ENCODE measurements at places on chromosomes 16 and 17. TPM values are rescaled to one million over a fixed set of nuclear protein-coding genes. Genes with fewer than 3 reads are reported as not detected.
A peak's percentile ranks its signal among the peaks of the same experiment; 100 is the strongest.

The HNF1B gene
- not detected for total RNA-seq

The KRT33A gene
- total RNA-seq, result not detected

The SP6 gene
- under 0.01 TPM for total RNA-seq

The IKZF3 gene
- not detected for total RNA-seq

The SDR42E2 gene
- total RNA-seq, result not detected

The RGS9 gene
- 1.4 TPM for total RNA-seq

The EFNB3 gene
- 0.54 TPM for total RNA-seq

The C16orf92 gene
- total RNA-seq, result not detected

The DNAH17 gene
- not detected for total RNA-seq

The RPRML gene
- total RNA-seq, result not detected

The OTOP2 gene
- total RNA-seq, result not detected

DNA sequence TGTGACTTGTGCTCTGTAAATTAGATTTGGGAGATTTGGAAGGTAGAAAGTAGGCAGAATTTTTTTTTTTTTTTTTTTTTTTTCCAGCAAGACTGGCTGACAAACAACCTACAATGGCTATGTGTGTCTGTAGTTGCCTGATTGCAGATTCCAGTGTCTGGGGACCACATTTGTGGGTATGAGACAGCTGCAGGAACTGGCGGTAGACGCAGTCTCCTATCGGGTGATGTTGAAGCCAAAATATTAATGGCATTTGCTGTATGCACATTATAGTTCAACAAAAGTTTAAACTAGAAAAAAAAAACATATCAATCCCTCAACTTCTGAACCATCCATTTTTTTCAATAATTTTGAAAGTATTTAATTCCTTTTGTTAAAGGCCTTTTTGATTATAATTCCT is 665.2 kb downstream of the TOX3 start:
- peak overlapping the region; percentile 87 for H3K27ac ChIP-seq
- no peaks in the 10 kb centered on the region for H3K36me3 ChIP-seq
- peak; percentile 93 for DNase-seq
- peaks cover 32% of the 10 kb centered on the region for H3K4me1 ChIP-seq

DNA sequence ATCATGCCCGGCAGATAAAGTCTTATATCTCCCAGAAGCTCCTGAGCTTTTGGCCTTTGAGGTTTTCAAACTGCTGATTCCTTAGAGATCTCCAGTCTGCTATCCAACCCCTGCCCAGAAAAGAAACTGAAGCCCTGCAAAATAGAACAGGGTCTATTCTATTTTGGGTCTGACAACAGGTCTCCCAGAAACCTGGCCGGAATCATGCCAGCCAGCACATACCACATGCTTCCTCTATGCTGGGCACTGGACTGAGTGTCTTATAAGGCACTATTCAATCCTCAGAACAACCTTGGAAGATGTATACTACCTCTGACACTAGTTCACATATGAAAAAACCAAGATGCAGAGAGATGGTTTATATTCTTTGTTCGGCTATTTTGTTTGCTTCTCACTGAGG is 21.3 kb upstream of the GFOD2 start:
- no peak overlapping the region for H3K4me3 ChIP-seq
- H3K27ac ChIP-seq, result no peak overlapping the region
- no peaks in the 10 kb centered on the region for H3K27me3 ChIP-seq
- H3K36me3 ChIP-seq, result peaks cover 24% of the 10 kb centered on the region

- DNase-seq, result peak; percentile 72
- peak within 1 kb of the TSS; percentile 95 for H3K4me3 ChIP-seq
- H3K36me3 ChIP-seq, result no peaks in the 10 kb centered on the region
- H3K27ac ChIP-seq, result peak within 1 kb of the TSS; percentile 80
- peaks cover 7% of the 10 kb centered on the region for H3K4me1 ChIP-seq
Measured at GRCh38 chr16:81444448-81445121, at the start of gene CMIP. Gene CMIP (plus strand): TSS chr16:81444808.

GRCh38 chr16:17452922-17453321 is 17.8 kb downstream of the XYLT1 start:
- no peaks in the 10 kb centered on the region for H3K27me3 ChIP-seq
- no peak overlapping the region for H3K27ac ChIP-seq
- DNase-seq, result peak; percentile 44
- no peaks in the 10 kb centered on the region for H3K36me3 ChIP-seq
- H3K4me1 ChIP-seq, result peaks cover 2% of the 10 kb centered on the region

- H3K27me3 ChIP-seq, result no peaks in the 10 kb centered on the region
- peaks cover 11% of the 10 kb centered on the region for H3K4me1 ChIP-seq
- H3K36me3 ChIP-seq, result peaks cover 19% of the 10 kb centered on the region
Measured at GRCh38 chr16:15672514-15673167, 22.6 kb downstream of the NDE1 start.

GRCh38 chr16:72928090-72928981 is 119.6 kb downstream of the ZFHX3 start:
- no peak overlapping the region for H3K4me3 ChIP-seq
- H3K36me3 ChIP-seq, result no peaks in the 10 kb centered on the region
- H3K27ac ChIP-seq, result no peak overlapping the region
- H3K4me1 ChIP-seq, result peaks cover 14% of the 10 kb centered on the region
- H3K27me3 ChIP-seq, result peaks cover 4% of the 10 kb centered on the region

DNA sequence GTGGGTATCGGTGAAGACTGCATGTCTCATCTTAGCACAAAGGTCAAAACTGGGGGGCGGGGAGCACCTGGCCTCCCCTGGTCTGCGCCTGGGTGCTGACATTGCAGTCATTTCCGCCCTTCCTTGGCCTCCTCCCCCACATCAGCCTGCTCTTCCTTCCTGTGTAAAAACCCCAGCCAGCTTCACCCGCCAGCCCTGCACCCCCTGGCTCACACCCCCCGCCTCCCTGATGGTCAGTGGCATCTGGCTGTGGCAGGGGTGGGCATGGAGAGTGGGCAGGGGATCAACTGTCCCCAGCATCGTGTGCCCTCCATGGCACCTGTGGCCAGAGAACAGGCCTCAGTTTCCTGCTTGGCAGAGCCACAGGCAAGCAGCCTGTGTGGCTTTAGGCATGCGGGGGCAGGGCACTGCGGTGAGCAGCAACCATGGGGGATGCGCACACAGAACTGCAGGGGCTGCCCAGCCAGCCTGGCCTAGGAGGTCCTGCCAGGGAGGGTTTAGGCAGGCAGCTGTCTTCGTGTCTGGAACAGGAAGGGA is 26.5 kb upstream of the LASP1NB start:
- no peaks in the 10 kb centered on the region for H3K27me3 ChIP-seq
- peaks cover 68% of the 10 kb centered on the region for H3K36me3 ChIP-seq
- no peak overlapping the region for H3K4me3 ChIP-seq
- H3K27ac ChIP-seq, result no peak overlapping the region
- no peak for DNase-seq
- peaks cover 29% of the 10 kb centered on the region for H3K4me1 ChIP-seq

DNA sequence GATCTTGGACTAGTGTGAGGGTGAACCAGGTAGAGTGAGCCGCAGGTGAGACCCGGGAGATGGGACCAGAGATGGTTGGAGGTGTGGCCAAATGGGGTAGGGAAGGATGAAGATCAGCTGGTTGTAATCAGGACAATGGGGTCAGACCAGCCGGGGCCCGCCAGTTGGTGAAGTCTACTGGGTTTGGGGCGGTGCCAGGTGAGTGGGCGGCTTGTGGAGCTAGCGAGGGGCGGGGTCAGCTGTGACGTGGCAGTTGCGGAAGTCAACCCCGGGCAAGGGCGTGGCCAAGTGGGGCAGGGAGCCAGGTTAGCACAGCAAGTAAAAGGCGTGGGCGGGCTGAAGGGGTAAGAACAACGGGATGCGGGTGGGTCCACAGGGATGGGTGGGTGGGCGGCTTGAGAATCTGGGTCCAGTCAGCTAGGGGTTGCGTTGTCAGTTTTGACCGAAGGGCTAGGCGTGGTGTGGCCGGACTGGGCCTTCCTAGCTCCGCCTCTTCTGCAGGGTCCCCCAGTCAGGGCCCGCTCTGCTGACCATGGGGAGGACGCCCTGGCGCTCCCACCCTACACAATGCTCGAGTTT is 25.5 kb upstream of the ALKBH5 start:
- no peak overlapping the region for H3K27ac ChIP-seq
- H3K4me3 ChIP-seq, result peak overlapping the region; percentile 32
- no peaks in the 10 kb centered on the region for H3K36me3 ChIP-seq
- peaks cover 5% of the 10 kb centered on the region for H3K4me1 ChIP-seq

DNA sequence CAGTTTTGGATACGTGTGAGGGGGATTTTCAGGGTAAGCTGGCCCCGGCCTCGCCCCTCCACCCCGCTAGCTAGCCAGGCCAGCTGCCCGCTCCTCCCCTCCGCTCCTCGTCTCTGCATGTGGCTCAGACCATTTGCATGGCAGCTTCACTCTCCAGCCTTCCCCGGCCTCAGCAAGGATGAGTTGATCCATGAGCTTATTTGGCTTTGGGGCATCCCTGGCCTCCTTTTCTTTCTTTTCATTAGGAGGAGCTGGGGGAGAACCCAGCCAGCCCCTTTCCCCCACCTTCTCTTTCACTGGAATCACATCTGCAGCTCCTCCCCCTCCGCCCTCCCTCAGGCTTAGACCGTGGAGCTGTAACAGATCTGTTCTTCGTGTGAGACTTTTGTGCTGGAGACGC is 30.7 kb downstream of the ELAC2 start:
- no peaks in the 10 kb centered on the region for H3K27me3 ChIP-seq
- peaks cover 17% of the 10 kb centered on the region for H3K36me3 ChIP-seq
- peaks cover 4% of the 10 kb centered on the region for H3K4me1 ChIP-seq

GRCh38 chr17:79760197-79760906 is 17.6 kb upstream of the CBX2 start:
- no peaks in the 10 kb centered on the region for H3K36me3 ChIP-seq
- H3K27me3 ChIP-seq, result peaks cover 30% of the 10 kb centered on the region
- H3K27ac ChIP-seq, result no peak overlapping the region
- no peak for DNase-seq
- H3K4me1 ChIP-seq, result no peaks in the 10 kb centered on the region
- no peak overlapping the region for H3K4me3 ChIP-seq

DNA sequence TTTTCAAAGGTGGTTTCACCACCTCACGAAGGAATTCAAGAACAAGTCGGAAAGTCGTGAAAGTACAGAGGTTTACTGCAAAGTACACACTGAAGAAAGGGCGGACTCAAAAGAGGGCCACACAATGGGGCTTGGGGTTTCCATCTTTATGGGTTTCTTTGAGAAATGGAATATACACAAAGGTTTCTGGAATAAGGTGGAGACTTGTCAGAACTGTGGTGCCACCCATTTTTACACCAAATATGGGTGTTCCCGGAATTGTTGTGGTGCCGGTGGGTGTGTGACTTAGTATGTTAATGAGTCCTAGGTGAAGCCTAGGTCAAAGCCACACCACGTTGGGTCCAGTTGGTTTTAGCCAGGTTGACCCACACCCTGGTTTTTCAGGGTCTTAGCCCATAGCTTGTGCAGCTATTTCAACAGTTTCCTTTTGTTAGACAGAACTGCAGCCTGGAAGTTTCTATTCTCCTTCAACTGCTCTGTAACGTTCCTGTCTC is 567 bp upstream of the GCSH start:
- H3K36me3 ChIP-seq, result no peaks in the 10 kb centered on the region
- no peak overlapping the region for H3K27ac ChIP-seq
- no peak for DNase-seq
- H3K27me3 ChIP-seq, result no peaks in the 10 kb centered on the region
- H3K4me3 ChIP-seq, result no peak overlapping the region

DNA sequence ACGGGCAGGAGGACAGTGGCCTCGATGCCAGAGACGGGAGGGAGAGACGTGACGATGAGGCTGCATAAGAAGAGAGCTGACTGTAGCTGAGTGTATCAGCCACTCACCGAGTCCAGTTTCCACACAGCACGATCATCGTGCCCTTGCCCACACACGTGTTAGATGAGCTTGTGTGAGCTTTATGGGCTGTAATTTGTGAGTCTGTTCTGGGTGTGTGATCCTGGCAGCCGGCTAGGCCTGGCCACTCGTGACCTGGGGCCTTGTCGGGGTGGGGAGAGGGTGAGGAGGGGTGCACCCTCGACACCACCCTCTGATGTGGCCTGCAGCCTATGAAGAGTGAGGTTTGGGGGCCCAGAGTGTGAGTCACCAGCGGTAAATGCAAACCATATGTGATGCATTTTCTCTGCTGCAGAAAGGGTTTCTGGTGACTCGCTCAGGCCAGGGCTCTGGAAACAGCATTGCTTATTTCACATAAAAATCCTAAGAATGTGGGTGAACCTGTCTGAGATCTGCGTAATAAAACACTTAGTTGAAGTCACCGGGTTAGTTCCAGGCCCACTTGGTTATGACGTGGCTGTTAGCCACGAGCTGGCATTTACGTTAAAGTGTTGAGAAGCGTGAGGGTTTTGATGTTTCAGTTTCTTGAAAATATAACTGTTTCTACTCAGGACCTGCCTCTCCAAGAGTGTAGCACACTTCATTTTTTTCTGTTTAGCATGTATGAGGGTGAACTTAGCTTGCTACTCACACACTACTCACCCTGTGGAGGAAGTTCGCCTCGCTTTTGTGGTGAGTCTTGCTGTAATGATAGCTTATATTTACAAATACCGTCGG is 4.2 kb downstream of the METRNL start:
- peak; percentile 99 for DNase-seq
- peak overlapping the region; percentile 0 for H3K4me3 ChIP-seq
- H3K4me1 ChIP-seq, result peaks cover 51% of the 10 kb centered on the region
- H3K27ac ChIP-seq, result peak overlapping the region; percentile 73

DNA sequence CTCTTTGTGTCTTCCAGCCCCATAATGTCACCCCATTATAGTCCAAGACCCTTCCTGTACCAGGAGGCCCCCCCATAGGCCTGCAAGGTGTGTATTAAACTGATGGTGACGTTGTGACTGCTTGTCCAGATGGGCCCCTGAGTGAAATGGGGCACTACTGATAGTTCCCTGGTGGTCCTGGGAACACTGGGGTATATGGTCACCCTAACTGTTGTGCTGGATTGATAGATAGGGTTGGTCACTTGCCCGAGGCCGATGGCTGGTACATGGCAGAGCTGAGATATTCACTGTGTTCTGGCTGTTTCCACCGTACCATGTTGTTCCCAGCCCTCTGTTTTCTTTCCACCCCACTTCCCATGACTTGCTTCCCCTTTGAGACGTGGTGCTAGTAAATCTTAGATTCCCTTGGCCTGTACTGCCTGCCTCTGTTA is 4.3 kb downstream of the CNP start:
- H3K27ac ChIP-seq, result no peak overlapping the region
- H3K27me3 ChIP-seq, result no peaks in the 10 kb centered on the region
- H3K36me3 ChIP-seq, result peaks cover 65% of the 10 kb centered on the region

DNA sequence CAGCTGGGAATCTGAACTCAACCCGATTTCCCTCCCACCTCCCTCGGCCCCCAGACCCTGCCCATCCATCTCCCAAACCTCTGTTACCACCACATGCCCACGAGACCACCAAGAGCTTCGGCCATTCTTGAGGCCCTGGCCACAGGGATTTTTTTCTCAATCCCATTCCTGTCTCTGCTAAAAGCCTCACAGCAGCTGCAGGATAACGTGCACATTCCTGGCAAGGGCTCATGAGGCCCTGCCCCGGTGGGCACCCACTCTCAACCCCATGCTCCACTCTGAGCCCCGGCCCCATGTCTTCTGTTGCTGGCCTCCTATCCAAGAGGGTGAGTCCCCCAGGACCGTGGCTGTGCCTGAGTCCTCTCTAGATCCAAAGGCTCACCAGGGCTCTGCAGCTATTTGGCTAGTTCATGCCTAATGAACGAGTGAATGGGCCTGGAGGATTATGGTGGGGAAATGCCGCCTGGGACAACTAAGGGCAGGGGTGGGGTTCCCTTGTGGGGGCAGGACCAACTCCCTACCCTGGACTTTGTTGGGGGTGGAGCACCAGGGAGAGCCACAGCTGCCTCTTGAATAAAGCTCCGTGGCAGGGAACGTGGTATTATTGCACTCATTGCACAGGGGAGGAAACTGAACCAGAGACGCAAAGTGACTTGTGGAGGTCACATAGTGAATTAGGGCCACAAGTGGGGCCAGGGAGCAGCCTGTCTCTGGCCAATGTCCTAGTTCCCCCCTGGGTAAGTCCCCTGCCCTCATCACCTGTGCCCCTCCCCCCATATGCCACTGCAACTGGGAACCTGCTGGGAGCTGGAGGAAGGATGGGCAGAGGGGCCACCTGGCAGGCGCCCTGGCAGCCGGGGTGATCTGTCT is 113.8 kb upstream of the SMURF2 start:
- H3K27ac ChIP-seq, result no peak overlapping the region
- no peak overlapping the region for H3K4me3 ChIP-seq
- H3K4me1 ChIP-seq, result peaks cover 11% of the 10 kb centered on the region
- no peaks in the 10 kb centered on the region for H3K27me3 ChIP-seq
- peaks cover 7% of the 10 kb centered on the region for H3K36me3 ChIP-seq
